Articular chondrocyte of knee joint (primary cell): ENCODE measurements at places on chromosomes 16 and 17. TPM values are rescaled to one million over a fixed set of nuclear protein-coding genes. Genes with fewer than 3 reads are reported as not detected.

Gene TAT
- total RNA-seq: not detected in 2 replicates

Gene SYNGR3
- 0.26 and 0.76 TPM in 2 replicates for total RNA-seq

Gene SLC52A1
- not detected in 2 replicates for total RNA-seq

Gene SLC2A4
- total RNA-seq: 0.11 TPM in 1 of 2 replicates, not detected in the other

Gene AGRP
- not detected in 2 replicates for total RNA-seq

Gene UBB
- total RNA-seq: 1,186 and 1,336 TPM in 2 replicates

Gene TBC1D3G
- not detected in 2 replicates for total RNA-seq

Gene HS3ST3B1
- total RNA-seq: 4.6 and 6.3 TPM in 2 replicates

Gene MLX
- total RNA-seq: 32.2 and 38.5 TPM in 2 replicates

Gene ABAT
- 8.0 and 9.1 TPM in 2 replicates for total RNA-seq

Gene APOBR
- total RNA-seq: not detected in 2 replicates

Gene CCT6B
- total RNA-seq: 4.2 and 4.8 TPM in 2 replicates

Gene VAT1L
- under 0.01 TPM in 1 of 2 replicates, not detected in the other for total RNA-seq

Gene RNU2-1
- total RNA-seq: not detected in 2 replicates

Gene TMC5
- total RNA-seq: not detected in 2 replicates

Gene ABCC11
- total RNA-seq: 0.13 and 0.43 TPM in 2 replicates

Gene KRT39
- total RNA-seq: not detected in 2 replicates

Gene CA4
- total RNA-seq: not detected in 2 replicates

Gene CCDC92B
- under 0.01 TPM in 1 of 2 replicates, not detected in the other for total RNA-seq

Gene KRTAP3-2
- not detected in 2 replicates for total RNA-seq

Gene OR3A3
- not detected in 2 replicates for total RNA-seq

Gene HBA2
- not detected in 2 replicates for total RNA-seq

Gene BMERB1
- total RNA-seq: 68.7 and 69.0 TPM in 2 replicates

Gene SLC38A8
- not detected in 2 replicates for total RNA-seq

Gene GP1BA
- total RNA-seq: not detected in 2 replicates

Gene ARL5C
- total RNA-seq: not detected in 2 replicates

Gene TVP23A
- total RNA-seq: under 0.01 and 0.11 TPM in 2 replicates

Gene SRCIN1
- total RNA-seq: under 0.01 and 0.11 TPM in 2 replicates

Gene RILP
- 7.9 and 10.3 TPM in 2 replicates for total RNA-seq

Gene C1QTNF1
- 17.3 and 39.5 TPM in 2 replicates for total RNA-seq

Gene HBA1
- not detected in 2 replicates for total RNA-seq

Gene KRTAP4-4
- not detected in 2 replicates for total RNA-seq
